Osteocyte (in vitro differentiated cells): ENCODE measurements at places on chromosomes 4 and X. TPM values are rescaled to one million over a fixed set of nuclear protein-coding genes. Genes with fewer than 3 reads are reported as not detected.
A peak's percentile ranks its signal among the peaks of the same experiment; 100 is the strongest.

The NUP62CL gene
- total RNA-seq: not detected in 2 replicates

The SNX25 gene
- total RNA-seq: 44.4 and 46.0 TPM in 2 replicates

The MEPE gene
- total RNA-seq: not detected in 2 replicates

DNA sequence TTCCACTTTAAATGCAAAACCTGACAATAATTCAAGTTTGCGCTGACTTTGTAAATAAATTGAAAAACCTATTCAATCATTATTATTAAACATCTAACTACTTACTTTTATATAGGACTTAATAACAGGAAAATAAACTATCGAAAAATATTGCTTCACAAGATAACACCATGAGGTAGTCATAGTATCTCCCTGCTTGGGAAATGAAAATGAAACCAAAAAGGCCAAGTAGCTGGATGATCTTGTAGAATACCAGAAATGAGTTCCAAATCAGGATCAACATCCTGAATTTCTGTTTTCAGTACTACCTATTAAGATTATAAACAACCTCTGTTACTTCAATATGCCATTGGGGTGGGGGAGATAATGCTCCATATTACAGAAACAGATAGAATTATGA is 58.9 kb downstream of the CHIC2 start:
- peaks cover 30% of the 10 kb centered on the region for H3K4me1 ChIP-seq
- peaks cover 16% of the 10 kb centered on the region for H3K36me3 ChIP-seq
- H3K27me3 ChIP-seq: no peaks in the 10 kb centered on the region
- peak overlapping the region; percentile 75 for H3K27ac ChIP-seq
- DNase-seq: no peak
- peak overlapping the region; percentile 42 for H3K4me3 ChIP-seq

GRCh38 chr4:139988863-139989765 is 164.9 kb downstream of the MAML3 start:
- H3K4me1 ChIP-seq: peaks cover 7% of the 10 kb centered on the region
- H3K27me3 ChIP-seq: no peaks in the 10 kb centered on the region
- peak overlapping the region; percentile 19 for H3K27ac ChIP-seq
- H3K4me3 ChIP-seq: no peak overlapping the region

GRCh38 chrX:154417157-154417556 is 5.8 kb downstream of the TAFAZZIN start:
- H3K27ac ChIP-seq: no peak overlapping the region
- peaks cover 4% of the 10 kb centered on the region for H3K36me3 ChIP-seq
- no peaks in the 10 kb centered on the region for H3K27me3 ChIP-seq
- peaks cover 3% of the 10 kb centered on the region for H3K4me1 ChIP-seq
- no peak overlapping the region for H3K4me3 ChIP-seq
